ENCODE measurements at places on chromosomes 11 and 22.

- DNase-seq: no peak
Observed at GRCh38 chr22:48823941-48824340, 1003.7 kb downstream of the BRD1 start.

- no peak for DNase-seq
Observed at GRCh38 chr11:34928960-34929680, 12.7 kb downstream of the PDHX start.

DNA sequence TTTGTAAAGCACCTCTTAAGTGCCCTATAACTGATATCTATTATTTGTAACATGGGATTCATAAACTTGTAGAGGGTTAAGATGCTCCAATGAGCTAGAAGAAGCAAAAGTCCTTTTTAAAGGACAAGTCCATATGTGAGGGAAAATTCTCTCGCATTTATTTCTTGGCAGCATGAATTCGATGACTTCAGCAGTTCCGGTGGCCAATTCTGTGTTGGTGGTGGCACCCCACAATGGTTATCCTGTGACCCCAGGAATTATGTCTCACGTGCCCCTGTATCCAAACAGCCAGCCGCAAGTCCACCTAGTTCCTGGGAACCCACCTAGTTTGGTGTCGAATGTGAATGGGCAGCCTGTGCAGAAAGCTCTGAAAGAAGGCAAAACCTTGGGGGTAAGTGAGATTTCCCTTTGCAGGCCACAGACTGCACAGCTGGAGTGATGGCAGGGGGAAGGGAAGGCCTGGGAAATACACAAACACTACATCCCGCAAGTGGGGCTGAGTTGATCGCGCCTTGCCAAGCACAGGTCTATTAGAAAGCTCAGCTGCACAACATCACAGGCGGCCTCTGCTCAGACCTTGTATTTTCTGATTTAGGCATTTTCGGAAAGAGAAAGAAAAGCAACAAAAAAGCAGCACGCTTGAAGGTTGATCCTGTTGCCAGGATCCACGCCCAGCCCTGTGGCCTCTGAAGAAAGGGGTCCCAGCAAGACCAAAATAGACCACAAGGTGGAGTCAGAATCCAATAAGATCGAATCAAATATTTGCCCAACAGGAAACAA lies 1.5 kb downstream of the MS4A8 start:
- peak; percentile 14 for DNase-seq

DNA sequence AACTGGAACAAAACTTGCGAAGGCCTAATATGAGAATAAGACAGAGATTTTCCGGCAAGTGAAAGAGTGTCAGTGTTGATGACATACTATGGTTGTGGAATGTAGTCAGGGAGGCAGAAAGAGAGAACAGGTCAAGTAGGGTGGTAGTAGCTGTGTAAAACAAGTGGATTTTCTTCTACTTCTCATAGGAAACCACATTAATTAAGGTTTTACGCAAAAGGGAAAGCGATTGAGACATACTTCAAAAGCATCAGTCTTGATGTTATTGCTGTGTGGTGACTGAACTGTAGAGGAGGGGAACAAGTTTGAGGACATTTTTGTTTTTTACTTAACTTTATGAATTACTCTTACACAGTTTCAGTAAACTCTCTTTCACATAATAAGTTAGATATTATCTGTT lies 186.0 kb upstream of the CNTN5 start:
- no peak for DNase-seq

GRCh38 chr22:26690654-26691376 lies 33.4 kb downstream of the MIAT start:
- no peak for DNase-seq

DNA sequence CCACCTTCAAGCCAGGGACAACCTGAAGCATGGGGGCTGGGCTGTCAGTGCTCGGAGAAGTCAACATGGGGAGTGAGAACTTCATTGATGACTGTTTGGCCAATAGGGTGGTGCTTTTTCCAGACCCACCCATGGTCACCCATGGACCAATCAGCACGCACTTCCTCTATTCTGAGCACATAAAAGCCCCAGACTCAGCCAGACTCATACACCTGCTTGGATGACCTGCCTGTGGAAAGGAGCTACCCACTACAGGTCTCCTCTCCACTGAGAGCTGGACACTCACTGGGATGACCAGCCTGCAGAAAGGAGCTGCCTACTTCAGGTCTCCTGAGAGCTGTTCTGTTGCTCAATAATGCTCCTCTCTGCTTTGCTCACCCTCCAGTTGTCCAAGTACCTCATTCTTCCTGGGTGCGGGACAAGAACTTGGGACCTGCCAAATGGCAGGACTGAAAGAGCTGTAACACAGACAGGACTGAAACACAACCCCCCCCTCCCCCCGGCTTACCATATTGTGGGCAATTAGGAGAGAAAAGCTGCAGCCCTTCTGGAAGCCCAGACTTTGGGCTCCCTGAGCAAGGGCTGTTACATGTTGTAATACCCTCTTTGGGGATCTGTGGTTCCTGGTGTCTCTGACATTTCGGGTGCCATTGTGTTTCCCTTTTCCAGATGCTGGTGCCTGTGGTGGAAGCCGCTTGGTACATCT lies 44.4 kb upstream of the WNT11 start:
- DNase-seq: no peak

DNA sequence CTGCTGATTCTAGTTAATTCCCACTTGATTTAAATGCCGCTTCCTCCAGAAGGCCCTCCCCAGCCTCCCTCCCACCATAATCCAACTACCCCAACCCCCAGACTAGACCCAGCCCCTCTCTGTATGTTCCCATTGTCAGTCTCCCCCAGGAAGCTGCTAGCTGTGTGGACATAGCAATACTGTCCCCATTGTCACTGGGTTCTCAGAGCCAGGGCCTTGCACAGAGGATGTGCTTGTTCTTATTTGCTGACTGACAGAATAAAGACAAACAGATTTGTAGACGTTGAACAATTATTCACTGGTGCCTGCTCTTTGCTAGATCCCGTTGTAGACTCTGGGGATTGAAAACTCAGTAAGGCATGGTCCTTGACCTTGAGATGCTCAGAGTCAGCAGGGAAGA lies 45.7 kb upstream of the NAV2 start:
- no peak for DNase-seq

DNA sequence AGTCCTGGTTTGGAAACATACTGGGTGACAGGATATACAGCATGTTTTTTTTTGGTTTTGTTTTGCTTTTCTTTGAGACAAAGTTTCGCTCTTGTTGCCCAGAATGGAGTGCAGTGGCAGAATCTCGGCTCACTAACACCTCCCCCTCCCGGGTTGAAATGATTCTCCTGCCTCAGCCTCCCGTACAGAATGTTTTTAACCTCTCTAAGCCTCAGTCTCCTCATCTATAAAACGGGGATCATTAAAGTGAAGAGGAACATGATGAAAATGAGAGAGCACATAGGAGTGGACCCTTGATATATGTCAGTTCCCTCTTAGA lies 28.1 kb upstream of the SCARF2 start:
- DNase-seq: no peak

DNA sequence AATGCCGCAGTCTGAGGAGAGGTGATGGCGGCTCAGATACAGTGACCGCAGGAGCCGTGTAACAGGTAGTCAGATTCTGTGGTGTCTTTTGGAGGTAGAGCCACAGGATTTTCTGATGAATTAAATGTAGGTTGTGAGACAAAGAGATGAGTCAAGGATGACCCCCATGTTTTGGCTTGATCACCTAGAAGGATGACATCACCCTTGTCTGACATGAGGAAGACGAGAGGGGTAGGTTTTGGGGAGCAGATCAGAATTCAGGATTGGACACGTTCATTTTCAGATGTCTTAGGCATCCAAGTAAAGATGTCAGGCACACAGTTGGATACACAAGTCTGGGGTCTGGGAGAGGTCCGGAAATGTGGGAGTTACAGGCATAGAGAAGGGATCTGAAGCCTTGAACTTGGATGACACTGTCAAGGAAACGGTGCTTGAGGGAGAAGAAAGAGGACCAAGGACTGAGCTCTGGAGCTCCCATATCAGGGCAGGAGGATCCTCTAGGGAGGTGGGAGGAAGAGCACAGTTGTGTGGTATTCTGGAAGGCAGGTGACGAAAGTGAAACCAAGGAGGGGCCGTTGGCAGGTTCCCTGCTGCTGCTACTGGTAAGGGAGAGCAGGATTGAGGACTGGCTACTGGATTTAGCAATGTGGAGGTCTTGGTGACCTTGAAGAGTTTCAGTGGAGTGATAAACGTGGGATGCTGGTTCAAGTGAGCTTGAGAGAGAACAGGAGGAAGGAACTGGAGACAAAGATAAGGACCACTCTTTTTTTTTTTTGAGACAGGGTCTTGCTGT lies 12.6 kb upstream of the GDPD5 start:
- no peak for DNase-seq

Measured in EL (cell line).